ENCODE measurements at places on chromosomes 3 and 15.
A peak's percentile ranks its signal among the peaks of the same experiment; 100 is the strongest.

DNA sequence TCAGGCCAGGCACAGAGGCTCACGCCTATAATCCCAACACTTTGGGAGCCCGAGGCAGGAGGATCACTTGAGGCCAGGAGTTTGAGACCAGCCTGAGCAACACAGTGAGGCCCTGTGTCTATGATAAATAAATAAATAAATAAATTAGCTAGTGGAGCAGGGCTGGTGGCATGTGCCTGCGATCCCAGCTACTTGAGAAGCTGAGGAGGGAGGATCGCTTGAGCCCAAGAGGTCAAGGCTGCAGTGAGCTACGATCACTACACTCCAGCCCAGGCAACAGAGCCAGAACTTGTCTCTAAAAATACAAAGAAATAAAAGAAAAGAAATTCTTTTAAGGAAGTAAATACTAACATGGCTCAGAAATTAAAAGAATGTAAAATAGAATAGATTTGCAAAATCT, 91.8 kb downstream of the LIPC start:
- DNase-seq = no peak

DNA sequence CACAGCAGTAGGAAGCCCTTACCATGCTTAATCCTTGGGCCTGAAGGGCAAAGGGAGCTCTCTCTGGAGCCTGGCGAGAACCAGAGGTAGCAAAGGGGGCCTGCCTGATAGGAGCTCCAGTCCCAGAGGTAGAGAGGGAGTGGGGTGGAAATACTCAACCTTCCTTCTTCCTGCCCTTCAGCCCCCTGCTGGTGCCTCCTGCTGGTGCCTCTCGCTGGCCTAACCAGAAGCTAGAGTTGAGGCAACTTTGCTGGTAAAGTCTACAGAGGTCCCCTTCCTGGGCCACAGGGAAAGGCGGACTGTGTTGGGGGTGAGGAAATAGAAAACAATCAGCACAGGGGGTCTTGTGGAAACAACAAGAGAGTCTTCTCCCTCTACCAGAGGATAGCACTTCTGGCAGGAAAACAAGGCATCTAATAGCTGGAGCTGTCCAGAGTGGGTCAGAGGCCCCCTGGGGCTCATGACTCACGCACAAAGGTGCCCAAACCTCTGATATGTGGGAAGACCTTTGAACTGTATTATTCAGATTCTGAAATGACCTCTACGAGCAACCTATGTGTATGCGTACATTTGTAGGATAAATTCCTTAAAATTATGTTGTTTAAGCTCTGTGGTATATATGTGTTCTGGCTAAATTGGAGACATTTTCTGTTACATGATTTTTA, 133.9 kb downstream of the LRRC28 start:
- no peak for DNase-seq

GRCh38 chr3:128054367-128054766, 2.1 kb downstream of the SEC61A1 start:
- DNase-seq = no peak

GRCh38 chr3:82058809-82059208, 297.4 kb upstream of the GBE1 start:
- no peak for DNase-seq

DNA sequence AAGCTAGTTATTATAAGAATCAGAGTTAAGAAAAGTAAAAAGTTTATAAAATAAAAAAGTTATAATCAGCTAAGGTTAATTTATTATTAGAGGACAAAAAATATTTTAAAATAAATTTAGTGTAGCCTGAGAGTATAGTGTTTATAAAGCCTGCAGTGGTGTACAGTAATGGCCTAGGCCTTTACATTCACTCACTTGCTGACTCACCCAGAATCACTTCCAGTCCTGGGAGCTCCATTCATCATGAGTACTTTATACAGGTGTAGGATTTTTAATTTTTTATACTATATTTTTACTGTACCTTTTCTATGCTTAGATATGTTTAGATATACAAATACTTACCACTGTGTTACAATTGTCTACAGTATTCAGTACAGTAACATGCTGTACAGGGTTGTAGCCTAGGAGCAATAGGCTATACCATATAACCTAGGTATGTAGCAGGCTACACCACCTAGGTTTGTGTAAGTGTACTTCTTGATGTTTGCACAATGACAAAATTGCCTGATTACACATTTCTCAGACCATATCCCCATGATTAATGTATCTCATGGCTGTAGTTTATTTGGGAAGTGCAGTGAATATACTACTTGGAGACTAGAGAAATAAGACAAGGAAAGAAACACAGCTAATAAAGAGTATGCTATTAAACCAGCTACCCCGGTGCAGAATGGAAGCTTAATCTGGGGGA, 101.9 kb upstream of the GALNT15 start:
- DNase-seq = no peak

DNA sequence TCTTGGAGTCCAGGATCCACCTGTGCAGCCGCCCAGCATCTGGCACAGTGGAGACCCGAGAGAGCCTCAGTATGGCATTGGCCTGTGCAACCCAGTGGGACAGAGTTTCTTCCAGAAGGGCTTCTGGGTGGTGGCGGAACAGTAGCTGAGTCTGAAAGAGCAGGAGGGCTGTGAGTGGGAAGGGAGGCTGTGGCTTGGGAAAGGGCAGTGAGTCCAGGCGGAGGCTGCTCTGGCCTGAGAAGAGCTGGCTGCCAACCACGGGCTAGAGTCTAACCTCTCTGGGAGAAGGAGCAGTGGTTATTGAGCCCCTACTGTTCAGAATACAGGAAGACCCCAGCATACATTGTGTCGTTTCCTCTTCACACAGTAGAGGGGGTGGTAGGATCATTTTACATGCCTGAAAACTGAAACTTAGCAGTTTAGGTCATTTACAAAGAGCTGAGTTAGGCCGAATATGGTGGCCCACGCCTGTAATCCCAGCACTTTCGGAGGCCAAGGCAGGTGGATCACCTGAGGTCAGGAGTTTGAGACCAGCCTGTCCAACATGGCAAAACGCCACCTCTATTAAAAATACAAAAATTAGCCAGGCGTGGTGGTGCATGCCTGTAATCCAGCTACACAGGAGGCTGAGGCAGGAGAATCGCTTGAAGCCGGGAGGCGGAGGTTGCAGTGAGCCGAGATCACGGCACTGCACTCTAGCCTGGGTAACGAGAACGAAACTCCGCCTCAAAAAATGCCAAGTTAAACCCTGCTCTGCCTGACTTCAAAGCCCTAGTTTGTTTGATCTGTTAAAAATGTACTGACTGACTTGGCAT, 3.2 kb downstream of the AEN start:
- DNase-seq = no peak

- DNase-seq = peak; percentile 67
These were observed 3.9 kb downstream of the ZIC1 start for GRCh38 chr3:147412917-147413685.

- DNase-seq = no peak
These were observed 171.7 kb downstream of the RORA start for GRCh38 chr15:61057376-61057775.

- DNase-seq = no peak
These were observed 51.5 kb upstream of the SLCO2A1 start for GRCh38 chr3:134081211-134081610.

DNA sequence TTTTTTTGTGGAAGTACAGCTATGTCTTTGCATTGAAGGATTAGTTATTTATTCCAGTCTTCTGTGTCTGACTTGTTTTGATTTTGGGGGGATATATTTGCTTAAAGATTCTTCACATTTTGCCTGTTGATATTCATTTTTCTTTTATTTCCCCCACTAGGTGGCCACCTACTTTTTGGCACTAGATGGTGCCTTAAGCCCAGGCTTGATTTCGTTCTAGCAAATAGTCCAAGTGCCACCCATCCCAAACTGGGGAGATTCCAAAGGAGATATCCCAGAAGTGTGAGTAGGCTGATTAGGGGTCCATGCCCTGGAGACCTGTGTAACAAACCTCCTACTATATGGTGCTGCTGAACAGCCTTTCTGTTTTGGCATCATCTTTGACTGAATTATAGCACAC, 80.0 kb upstream of the SPATA16 start:
- DNase-seq = no peak

GRCh38 chr3:53729159-53729558, 117.1 kb downstream of the CHDH start:
- DNase-seq = no peak

DNA sequence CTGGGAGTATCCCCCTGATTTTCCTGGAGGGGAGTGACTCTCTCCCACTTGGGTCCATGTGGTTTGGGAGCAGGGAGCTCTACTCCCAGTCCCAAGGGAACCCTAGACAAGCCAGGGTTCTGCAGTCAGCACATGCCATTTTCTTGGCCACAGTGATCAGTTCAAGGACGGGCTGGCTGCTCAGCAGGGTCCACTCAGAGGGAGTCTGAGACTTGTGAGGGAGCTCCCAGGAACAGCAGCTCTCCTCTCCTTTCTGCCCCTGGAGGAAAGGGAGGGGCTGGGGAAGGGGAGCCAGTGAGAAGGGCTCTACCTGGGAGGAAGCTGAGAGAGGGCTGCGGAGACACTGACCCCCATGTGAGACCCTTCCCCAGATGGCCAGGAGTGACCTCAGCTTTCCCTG, 29.1 kb upstream of the LMCD1 start:
- no peak for DNase-seq

DNA sequence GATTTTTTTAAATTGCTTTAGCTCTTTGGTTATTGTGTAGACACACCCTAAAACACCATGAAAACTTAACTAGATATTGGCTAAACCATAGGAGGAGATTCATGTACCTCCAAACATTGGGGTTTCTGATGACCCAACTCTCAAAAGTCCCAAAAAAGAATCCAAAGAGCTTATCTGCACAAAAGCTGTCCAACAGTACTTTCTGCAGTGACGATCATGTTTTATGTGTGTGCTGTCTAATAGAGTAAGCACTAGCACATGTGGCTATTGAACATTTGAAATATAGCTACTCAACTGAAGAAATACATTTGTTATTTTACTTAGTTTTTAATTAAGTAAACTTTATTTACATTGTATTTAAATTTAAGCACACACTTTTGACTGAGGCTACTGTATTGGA, 818.2 kb upstream of the LMCD1 start:
- no peak for DNase-seq

DNA sequence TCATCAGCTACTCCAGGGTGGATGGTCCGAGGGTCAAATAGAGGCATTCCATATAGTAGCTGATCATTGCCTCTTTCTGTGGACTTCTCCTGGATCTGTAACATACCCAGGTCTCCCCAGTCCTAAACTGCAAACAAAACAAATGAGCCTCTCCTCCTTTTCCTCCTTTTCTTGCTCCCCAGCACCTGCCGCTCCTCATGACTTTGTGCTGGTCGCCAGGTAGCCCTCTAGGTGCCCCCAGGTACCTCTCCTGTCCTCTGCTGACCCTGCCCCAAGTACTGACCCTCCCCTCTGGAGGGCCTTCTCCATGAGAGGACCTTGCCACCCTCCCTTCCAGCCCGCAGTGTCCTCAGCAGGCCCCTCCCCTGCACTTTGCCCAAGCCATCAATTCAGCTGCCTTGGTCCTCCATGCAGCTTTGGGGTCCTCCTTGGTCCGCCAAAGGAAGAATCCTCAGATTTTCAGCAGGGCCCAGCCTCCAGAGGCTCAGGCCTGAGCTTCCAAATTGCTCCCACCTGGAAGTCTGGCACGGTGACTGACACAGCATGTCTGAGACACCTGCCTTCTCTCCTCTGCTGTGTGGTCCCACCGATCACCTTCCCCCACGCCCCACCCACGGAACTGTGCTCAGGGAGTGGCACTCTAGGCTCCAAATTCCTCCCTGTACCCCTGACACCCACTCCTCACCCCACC, 111.0 kb downstream of the LRRK1 start:
- peak; percentile 17 for DNase-seq

DNA sequence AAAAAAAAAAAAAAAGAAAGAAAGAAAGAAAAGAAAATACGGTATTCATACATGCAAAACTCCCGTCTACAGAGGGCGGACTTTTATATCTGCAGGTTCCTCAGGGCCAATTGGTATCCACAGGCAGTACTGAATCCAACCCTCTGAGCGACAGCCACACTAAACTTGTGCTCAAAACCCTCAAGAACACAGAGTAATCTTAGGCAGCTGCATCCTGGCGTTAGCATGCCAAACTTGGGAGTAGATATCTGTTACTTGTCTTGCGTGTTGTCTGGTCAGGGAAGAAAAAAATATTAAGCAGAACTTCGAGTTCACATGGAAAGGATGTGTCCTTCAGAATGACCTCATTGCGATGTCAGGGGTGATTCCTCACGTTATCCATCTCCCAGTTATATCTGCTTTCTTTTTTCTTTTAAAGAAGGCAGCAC, 12.8 kb downstream of the SNAP23 start:
- no peak for DNase-seq

DNA sequence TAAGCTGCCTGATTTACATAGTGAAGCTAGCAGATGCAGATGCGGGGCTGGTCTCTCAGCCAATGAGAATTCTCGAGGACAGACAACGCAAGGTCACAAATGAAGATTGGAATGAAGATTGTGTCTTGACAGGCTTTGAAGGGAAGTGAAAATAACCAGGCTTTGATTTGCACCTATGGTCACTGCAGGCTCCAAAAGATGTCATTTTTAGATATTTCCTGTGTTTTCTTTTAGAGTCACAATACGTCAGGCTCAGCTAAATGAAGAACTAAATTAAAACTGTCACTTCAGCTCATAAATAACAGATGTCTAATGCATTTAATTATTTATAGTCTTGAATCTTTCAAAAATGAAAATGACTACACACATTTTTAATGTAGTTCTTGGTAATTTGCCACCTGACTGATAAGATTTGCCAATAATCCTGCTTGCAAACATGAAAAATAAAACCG, 99.5 kb downstream of the SQOR start:
- DNase-seq = no peak

DNA sequence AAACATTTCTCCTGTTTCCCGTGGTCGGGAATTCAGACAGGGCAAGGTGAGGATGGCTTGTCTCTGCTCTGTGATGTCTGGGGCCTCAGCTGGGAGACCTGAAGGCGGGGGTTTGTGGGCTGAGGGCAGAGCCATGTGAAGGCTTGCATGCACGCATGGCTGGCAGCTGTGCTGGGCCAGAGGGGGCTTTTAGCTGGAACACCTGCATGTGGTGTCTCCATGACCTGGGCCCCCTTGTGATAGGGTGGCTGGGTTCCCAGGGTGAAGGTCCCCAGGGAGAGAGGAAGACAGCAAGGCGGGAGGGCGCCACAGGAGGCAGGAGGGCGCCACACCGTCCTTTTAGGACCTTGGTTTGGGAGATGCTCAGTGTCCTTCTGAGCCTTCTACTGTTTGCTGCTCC, 101.6 kb upstream of the PRR23E start:
- DNase-seq = no peak

DNA sequence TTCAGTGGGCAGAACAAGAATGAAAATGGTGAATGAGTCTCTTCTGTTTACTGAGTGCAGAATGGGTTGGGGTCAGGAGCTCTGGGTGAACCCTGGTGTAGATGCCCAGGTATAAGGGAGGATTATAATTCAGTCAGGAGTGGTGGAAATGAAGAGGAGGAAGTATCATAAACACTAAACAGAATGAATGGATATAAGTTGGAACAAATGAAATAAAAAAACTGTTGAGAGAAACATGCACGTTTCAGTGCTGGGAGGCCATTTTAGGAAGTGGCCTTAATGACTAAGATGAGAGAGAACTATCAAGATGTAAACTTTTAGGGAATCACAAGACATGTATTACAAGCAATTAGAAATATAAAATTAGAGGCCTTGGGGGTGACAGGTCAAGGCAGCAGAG, 32.8 kb upstream of the LEKR1 start:
- DNase-seq = no peak

Measured in H9 (cell line).